CD4-positive, alpha-beta T cell treated with Interleukin-4 for 4 hours (primary cell): ENCODE measurements at places on chromosomes 16 and 17.

DNA sequence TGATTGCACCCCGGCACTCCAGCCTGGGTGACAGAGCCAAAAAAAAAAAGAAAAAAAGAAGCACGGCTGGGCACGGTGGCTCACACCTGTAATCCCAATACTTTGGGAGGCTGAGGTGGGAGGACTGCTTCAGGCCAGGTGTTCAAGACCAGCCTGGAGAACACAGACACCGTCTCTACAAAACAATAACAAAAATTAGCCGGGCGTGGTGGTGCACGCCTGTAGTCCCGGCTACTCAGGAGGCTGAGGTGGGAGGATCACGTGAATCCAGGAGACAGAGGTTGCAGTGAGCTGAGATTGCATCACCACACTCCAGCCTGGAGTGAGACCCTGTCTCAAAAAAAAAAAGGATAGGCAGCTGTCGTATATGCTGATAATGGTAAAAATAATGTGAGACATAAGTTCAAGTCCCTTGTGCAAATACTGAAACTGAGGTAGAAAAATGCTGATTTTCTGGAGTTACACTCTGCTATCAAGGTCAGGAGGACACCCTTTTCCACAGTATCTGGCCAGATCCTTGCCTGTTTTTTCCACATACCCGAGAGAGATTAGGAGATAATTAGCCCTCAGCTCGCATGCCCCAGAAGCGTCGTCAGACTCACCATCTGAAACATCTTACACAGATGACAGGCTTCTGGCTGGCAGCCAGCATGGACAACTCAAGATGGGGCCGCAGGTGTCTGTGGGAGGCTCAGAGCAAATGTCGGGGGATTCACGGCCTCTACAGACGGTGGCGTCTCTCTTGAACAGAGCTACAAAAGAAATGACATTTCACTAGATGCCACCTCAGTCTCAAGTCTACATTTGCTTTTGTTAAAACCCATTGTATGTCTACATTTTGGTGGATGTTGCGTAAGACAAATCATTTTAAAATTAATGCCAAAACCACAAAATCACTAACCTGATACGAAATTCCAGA, 36.8 kb downstream of the WDR45B start:
- DNase-seq: no peak

DNA sequence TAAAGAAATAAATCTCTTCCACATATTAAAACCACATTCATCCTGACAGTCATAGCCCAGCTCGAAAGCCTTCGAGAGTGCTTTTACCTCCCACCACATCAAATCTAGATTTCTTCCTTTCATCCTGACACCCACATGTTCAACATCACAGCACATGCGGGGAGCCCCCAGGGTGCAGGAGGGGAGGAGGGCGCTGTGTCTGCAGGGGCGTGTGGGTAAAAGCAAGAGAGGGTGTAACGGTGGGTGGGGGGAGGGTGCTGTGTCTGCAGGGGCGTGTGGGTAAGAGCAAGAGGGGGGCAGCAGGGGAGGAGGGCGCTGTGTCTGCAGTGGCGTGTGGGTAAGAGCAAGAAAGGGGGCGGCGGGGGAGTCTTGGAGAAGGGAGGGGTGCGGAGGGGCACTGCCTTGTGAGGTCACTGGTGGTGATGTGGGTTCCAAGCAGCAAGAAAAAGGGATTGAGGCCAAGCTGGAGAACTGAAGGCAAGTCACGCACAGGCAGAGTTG, 34.7 kb downstream of the ADCY9 start:
- peak; percentile 6 for DNase-seq

GRCh38 chr16:87541147-87541871, 48.5 kb upstream of the ZCCHC14 start:
- no peak for DNase-seq

- DNase-seq: no peak
These were observed 20.4 kb upstream of the ADAM11 start for GRCh38 chr17:44738214-44738906.

DNA sequence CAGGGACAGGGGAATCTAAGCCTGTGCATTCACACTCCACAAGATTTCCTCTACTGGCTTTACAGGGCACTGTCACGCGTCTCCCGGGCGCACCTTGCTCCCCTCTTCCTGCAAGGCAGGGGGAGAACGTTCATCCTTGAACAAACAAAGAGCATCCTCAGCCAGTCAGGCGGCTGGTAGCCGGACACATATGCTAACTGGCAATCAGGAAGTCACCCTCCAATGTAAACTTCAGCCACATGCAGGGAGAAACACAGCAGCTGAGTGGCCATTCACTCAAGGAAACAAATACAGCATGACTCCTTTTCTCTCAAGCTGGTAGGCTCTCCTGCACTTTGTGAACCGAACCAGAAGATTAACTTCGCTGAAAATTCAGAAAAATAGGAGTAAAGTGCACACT, 10.8 kb upstream of the HSBP1 start:
- DNase-seq: no peak

- DNase-seq: no peak
These were observed 23.5 kb downstream of the CFAP97D1 start for GRCh38 chr17:43803758-43804157.

DNA sequence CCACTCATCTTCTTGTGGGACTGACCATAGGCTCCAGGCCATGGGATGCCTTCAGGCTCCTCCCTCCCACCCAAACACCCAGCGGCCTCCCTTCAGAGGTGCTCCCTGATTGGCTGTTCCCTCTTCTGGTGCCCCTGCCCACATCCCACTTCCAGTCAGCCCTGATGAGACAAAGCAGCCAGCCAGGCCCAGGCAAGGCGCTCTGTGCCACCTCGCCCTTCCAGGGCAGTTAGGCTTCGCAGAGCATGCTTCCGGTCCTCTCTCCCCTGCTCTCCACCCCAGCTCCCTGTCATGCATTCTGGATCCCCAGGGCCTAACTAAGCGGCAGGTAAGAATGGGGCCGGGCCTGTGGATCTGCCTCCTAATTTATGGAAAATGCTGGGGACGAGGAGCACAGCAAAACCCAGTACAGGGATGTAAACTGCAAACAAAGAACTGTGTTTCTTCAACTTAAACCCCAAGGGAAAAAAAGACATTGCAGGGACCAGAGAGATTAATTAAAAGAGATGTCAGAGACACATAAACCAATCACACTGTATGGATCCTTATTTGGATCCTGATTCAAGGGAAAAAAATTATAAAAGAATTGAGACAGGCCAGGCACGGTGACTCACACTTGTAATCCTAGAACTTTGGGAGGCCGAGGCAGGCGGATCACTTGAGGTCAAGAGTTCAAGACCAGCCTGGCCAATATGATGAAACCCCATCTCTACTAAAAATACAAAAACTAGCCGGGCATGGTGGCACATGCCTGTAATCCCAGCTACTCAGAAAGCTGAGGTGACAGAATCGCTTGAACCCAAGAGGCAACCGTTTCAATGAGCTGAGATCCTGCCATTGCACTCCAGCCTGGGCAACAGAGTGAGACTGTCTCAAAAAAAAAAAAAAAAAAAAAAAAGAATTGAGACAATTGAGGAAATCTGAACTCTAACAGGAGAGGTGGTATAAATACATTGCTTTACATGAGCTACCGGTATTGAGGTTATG, 26.0 kb downstream of the ZDHHC7 start:
- no peak for DNase-seq

DNA sequence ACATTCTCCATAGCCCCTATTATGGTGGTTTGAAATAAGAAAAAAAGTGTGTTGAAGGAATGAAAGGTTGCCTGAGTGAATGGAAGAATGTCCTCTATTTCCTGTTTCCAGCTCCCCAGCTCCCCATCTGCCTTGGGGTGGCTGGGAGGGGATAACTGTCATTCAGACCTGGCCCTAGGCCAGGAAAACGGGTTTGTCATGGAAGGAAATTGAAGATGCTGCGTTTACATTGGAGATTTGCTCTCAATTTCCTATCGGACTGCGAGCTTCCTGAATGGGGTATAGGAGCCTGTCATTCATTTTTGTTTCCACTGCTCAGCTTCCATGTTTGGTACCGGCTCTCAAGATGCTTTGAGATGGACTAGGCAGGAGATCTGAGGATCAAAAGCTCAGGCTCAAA, 2.2 kb upstream of the FZD2 start:
- DNase-seq: no peak

- DNase-seq: no peak
These were observed 345.0 kb downstream of the SLC39A11 start for GRCh38 chr17:72747501-72747900.

- no peak for DNase-seq
These were observed 83.5 kb upstream of the IRX5 start for GRCh38 chr16:54847207-54847606.
